Glomerular endothelial cell (primary cell): ENCODE measurements at places on chromosomes 2 and 18.

GRCh38 chr2:230924470-230925341 is at the start of gene GPR55:
TSS of gene GPR55 (minus strand) at chr2:230925242. CDS start at chr2:230910962, 14,280 bp downstream.
- DNase-seq: no peak

GRCh38 chr2:108923019-108923700 is 65.9 kb downstream of the EDAR start:
- no peak for DNase-seq

- no peak for DNase-seq
Observed at GRCh38 chr2:157236404-157236803, 21.1 kb upstream of the GALNT5 start.

GRCh38 chr2:22124003-22124402 is 1000.2 kb downstream of the TDRD15 start:
- DNase-seq: no peak

DNA sequence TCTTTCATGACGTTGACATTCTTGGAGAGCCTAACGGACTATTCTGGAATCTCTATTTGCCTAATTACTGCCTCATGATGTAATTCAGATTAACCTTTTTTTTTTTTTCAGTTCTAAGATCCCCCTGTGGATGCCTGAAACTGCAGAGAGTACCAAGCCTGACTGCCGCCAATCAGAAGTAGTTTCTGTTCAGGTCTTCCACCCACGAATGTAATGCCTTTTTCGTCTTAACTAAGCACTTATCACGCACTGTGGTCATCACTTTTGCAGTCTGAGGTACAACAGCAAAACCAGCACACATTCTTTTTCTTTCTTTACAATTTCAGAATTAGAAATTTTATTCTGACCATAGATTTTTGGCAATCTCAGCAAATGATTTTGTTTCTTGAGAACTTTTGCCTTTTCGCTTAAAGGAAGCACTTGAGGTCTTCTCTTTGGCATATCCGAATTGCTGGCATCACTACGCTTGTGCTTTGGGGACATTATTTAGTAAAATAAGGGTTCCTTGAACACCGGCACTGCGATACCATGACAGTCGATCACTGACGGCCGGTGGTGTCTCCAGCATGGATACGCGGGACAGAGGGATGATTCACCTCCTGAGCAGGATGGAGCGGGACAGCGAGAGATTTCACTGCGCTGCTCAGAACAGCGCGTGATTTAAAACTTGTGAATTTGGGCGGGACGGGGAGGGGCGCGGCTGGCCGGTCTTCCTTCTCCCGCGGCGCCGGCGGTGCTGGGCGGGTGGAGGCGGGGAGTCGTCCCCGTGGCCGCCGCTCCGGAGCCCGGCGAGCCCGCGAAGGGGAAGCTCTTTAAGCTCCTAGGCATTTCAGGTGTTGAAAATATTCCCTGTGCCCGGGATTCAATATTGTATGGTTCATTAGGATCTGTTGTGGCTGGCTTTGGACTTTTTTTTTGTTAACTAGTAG is 32.0 kb upstream of the GPR55 start:
- no peak for DNase-seq

DNA sequence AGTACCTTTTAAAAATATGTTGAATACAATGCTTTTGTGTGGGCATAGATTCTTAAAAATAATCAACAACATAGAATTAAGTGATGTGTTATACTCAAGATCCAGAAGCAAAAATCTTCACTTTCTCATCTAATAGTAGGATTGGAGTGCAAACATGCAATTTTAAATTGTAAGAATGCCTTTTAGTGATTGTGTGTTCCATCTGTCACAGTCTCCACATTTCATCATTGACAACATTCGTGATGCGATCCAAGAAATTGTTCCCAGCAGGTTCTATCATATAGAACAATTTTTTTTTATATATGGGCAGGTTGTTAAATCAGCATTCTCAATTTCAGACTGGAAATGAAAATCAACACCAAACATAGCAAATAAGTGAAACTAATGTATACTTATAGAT is 1671.8 kb upstream of the SLC39A10 start:
- no peak for DNase-seq

DNA sequence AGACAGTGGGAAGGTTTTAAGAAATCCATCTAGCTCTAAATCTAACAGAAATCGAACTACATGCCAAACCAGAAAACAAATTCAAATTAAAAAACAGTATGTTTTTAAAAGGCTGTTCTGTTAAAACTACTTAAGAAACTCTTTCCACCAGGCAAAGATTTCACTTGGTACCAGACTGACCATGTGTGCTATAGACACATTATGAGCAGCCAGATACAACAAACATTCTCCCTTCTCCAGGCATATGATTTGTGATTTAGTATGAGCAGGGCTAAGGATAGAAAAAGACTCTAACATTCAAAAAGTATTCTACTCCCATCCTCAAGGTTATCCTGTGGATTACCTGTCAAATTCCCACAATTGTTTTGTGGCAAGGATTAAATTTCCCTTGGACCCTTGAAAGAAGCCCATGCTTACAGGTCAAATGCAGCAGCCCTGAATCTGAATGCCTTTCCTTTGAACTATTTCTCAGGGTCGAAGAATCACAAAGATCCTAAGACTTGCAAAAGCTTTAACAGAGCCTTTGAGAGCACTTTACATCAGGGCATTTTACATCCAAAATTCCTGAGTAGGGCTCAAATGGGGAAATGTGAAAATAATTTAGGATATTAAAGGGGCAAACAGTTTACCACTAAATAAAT is 42.5 kb upstream of the TTC32 start:
- DNase-seq: no peak

- DNase-seq: no peak
Observed at GRCh38 chr2:45707661-45708060, 56.2 kb downstream of the PRKCE start.

DNA sequence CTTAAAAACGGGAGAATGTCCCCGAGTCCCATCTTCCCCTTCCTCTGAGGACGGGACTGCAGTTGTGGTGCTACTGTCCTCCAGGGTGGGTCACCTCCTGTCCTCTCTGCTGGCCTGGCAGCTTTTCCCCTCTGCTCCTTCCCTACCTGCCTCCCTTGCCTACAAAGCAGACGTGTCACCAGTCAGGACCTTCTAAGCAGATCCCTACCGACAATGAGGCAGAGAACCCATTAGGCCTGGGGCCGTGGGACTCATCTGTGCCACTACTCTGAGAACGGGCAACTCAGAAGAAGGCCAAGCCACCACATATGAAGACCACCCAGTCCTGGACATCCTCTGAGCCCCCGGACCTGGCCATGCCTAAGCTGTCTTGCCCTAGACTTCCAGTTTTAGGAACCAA is 103.0 kb upstream of the TEX51 start:
- DNase-seq: no peak

DNA sequence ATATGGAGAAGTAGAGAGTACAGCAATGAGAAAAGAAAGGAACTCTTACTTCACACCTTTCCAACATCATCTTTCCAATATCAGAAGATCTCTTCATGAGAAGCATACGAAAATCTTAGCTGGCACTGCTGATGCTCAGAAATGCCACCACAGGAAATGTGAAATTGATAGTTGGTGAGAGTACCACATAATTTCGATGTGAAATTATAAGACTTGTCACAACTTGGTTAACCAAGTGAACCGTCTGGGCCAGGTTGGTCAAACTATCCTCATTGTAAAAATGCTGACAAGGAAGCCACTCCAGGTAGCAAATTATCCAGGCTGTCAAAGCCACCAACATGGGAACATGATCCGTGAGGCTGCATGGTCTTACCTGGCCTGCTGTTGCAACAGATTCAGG is 66.5 kb downstream of the EPG5 start:
- DNase-seq: no peak

DNA sequence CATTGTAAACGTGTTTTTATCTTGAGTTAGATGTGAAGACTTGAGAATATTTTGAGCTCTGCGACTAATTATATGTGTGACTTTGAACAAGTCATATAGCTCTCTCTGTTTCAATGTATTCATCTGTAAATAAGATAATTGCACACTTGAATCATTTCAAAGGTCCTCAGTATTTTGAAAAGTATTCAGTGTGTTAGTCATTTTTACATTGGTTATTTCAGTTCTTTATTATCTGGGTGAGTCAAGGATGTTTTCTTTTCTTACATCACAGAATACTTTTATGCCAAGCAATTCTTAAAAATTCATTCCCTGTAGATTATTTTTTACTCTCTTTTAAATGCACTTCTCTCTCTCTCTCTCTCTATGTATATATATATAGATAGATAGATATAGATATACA is 1098.0 kb upstream of the ZEB2 start:
- no peak for DNase-seq

GRCh38 chr2:55946793-55947192 is 23.2 kb upstream of the EFEMP1 start:
- DNase-seq: no peak

DNA sequence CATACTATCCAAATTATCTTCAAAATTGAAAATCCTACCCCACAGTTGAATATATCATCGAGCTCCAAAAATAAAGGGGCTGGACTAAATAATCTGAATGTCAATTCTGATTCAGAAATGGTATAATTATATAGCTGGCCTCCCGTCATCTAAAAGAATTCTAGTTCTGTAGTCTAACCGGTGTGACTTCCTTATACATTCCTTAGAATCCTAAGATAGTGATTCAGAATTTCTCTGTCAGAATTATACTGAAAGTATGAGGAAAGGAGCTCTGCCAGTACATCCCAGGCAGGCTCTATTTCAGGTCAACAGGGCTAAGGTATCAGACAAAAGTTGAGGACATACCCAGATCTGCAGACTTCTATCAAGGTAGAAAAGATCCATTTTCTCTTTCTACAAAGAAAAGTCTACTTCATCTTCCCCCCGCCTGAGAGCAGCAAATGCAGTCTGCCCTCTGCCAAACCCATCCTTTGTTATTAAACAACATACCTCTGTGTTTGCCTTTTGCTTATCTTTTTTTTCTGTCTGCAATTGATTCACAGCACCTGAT is 128.5 kb downstream of the METTL4 start:
- no peak for DNase-seq

GRCh38 chr2:79734518-79734917 is 221.7 kb downstream of the CTNNA2 start:
- no peak for DNase-seq

- no peak for DNase-seq
Observed at GRCh38 chr2:189609853-189610252, 29.3 kb upstream of the SLC40A1 start.

DNA sequence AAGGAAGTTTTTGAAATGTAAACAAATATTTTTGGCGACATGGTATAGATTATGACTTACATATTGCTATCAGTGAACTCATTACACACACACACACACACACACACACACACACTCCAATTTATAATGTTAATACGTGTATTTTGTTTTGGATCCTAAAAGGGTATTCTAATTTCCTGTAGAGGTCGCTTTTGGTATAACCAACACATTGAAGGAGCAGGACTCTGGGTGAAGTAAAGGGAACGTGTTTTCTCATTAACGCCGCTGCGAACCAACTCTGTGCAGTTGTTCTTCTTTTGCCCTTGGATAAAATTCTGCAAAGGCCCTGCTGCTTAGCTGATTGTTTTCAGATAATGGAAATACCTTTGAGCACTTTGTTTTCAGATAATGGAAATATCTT is 190.4 kb downstream of the PMAIP1 start:
- DNase-seq: no peak

GRCh38 chr2:110955556-110955955 is 165.2 kb upstream of the BCL2L11 start:
- no peak for DNase-seq

GRCh38 chr2:240884745-240885144 is 11.2 kb downstream of the MAB21L4 start:
- DNase-seq: no peak

DNA sequence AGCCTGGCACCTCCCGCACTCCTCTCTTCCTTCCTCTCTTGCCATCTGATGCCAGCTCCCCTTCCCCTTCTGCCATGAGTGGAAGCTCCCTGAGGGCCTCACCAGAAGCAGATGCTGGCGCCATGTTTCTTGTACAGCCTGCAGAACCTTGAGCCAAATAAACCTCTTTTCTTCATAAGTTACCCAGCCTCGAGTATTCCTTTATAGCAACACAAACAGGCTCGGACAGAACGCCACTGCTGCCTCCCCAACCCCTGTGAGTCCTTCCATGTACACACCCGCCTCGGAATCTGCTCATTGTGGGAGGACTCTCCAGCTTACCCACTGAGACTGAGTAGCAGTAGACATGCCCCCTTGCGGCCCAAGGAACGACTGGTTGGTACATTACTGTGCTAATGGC is 8.3 kb upstream of the RPS7 start:
- DNase-seq: no peak

- no peak for DNase-seq
Observed at GRCh38 chr2:68748568-68748967, 14.0 kb downstream of the ARHGAP25 start.

DNA sequence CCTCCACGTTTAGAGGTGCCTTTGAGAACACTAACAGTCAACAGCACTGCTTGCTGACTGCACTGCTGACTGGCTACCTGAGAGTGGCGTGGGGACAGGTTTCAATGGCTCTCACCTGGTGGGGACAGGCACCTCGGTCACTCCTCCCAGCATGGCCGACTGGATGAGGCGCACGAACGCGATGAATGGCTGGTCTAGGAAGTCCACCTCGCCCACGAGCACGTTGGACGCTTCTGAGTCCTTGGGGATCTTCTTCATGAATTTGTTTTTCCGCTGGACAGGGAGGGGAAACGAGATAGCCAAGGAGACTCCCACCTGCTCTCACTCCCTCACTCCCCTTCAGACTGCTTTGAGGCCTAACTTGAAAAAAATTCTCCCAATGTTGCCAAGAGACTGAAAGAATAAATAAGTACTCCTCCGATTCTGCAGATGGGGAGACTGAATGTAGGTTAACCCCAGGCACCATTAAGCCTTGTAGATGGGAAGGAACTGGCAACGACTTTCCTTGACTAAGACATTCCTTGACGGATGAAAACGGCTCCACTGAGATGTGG is 57.3 kb downstream of the MTHFD2 start:
- DNase-seq: no peak

DNA sequence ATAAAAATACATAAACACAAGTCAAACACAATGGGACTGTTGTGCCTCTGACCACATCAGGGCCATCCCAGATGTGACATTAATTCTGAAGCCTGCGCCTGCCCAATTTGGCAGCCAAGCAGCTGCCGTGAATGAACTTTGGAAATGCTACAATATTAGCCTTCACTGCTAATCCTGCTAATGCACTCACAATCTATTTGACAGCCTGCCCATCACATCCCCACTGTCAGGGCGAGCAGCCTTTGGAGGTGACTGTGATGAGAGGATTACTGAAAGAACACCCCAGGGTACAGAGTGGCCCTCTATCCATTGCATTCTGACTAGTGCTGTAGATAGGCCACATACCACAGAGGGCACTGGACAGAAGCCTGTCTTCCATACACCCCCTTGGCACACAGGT is 21.6 kb downstream of the OSR1 start:
- DNase-seq: no peak
